Hematopoietic multipotent progenitor cell (in vitro differentiated cells): ENCODE measurements at places on chromosomes 2 and 18. TPM values are rescaled to one million over a fixed set of nuclear protein-coding genes. Genes with fewer than 3 reads are reported as not detected.

DNA sequence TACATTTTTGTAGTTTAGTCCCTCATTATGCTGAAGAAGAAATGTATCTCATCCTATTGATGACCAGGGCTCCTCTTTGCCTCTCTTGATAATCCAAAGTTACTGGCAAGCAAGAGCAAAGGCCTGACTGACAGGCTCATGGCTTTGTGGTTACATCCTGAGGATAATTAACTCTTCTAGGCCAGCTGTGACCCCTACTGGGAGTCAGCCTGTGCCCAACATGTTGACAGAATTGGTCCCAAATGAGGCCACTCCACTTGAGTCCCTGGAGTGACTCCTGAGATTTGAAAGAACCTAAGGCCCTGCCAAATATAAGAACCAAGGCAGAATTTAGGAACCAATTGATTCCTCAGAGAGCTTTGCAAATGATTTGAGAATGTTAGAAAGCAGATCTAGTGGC is 973.8 kb upstream of the CELF4 start:
- no peak for DNase-seq

- no peak for DNase-seq
These were observed 16.3 kb upstream of the MYO1B start for GRCh38 chr2:191228861-191229260.

- DNase-seq = no peak
These were observed 176.6 kb upstream of the TACR1 start for GRCh38 chr2:75375646-75376582.

Gene AKAIN1
- not detected for total RNA-seq

DNA sequence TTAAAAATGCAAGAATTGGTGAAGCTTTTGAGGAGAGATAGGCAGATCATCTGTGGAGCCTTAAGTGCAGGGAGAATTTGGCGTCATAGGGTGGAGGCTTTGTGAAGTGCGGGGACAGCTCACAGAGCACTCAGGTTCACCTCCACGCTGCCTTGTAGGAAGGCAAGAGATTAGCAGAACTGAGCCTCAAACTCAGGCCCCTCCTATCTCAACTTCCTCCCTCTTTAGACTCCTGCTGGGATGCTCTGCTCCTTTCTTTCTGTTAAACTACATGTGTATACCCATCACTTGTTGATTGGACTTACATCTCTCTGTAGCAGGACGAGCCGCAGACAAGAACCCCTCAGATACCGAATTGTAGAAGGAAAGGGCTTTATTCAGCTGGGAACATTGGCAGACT is 422.2 kb downstream of the SETBP1 start:
- no peak for DNase-seq

Gene ABCG8
- under 0.01 TPM for total RNA-seq

GRCh38 chr2:69525261-69525660 is 88.0 kb upstream of the NFU1 start:
- DNase-seq = no peak

GRCh38 chr2:75709297-75709696 is 1.4 kb downstream of the GCFC2 start:
- no peak for DNase-seq

DNA sequence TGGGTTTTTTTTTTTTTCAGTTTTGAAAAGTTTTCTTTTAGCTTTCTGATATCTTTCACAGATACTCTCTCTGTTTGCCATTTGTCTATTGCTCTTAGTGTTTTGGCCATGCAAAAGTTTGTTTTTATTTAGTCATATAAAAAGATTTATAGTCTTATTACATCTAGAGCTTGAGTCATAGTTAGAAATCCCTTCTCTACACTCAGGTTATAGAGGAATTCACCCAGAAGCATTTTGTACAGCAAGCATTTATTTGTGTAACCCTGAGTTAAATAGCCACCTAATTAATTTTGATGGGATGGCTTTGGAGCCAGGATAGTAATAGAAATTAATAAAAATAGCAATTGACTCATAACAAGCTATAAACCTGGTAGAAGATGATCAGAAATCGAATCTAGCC is 35.6 kb downstream of the ACTR2 start:
- no peak for DNase-seq

Gene NOL4
- not detected for total RNA-seq

GRCh38 chr2:24626131-24626530 is 135.1 kb downstream of the NCOA1 start:
- DNase-seq = no peak

GRCh38 chr2:240457223-240458043 is 22.0 kb downstream of the GPC1 start:
- DNase-seq = no peak

GRCh38 chr18:65749841-65750240 is 971 bp upstream of the CDH7 start:
- DNase-seq = no peak
